ENCODE measurements at places on chromosomes 16 and 17. TPM values are rescaled to one million over a fixed set of nuclear protein-coding genes. Genes with fewer than 3 reads are reported as not detected.

SNRNP25 gene
- total RNA-seq: 40.5 TPM

GRCh38 chr17:31085563-31085962, 9.2 kb upstream of the NF1 start:
- DNase-seq: no peak

DNA sequence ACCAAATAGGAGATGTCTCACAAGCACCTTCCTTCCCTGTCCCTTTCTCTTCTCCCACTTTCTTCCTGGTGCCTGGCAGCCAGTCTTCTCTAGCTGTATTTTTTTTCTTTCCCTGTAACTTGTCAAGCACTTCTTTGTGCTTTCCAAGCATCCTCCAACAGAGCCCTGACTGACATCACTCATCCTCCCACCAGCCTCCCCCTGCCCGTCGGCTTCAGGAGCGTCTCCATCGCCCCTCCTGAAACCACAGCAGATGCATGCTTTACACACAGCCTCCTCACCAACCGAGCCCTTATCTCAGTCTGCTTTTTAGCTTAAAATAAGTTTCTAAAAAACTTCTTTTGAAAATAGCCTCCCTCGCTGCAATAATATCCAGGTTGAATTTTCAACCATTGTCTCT, 268.7 kb upstream of the CDH5 start:
- no peak for DNase-seq

DNA sequence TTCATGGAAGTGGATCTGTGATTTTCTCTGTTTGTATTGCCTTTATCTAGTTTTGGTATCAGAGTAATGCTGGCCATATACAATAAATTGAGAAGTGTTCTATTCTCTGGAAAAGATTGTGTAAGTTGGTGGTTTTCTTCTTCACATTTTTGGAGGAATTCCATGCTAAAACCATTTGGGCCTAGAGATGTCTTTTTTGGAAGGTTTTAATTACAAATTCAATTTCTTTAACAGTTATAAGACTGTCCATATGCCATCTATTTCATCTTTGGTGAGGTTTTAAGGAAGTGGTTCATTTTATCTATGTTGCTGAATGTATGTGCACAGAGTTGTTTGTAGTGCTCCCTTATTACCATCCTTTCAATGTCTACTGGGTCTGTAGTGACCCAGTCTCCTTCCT, 46.0 kb downstream of the CACNG1 start:
- DNase-seq: no peak

TEDC2 gene
- total RNA-seq: 3.9 TPM

GRCh38 chr17:57402681-57403180, 146.4 kb downstream of the MSI2 start:
- DNase-seq: no peak

GRCh38 chr17:21275579-21276263, 8.8 kb upstream of the MAP2K3 start:
- DNase-seq: no peak

GRCh38 chr16:86509759-86510464, 415 bp upstream of the FOXF1 start:
- DNase-seq: no peak

TBC1D3C gene
- total RNA-seq: not detected

- peak; percentile 22 for DNase-seq
Measured at GRCh38 chr17:57607553-57608120, 137.5 kb downstream of the CCDC182 start.

STX1B gene
- total RNA-seq: 4.0 TPM

- no peak for DNase-seq
Measured at GRCh38 chr16:3097266-3097665, 1.8 kb downstream of the ZSCAN10 start.

GRCh38 chr16:67199011-67199807, at the start of gene ELMO3:
Gene ELMO3 (plus strand): TSS chr16:67199131. CDS start chr16:67199327, 196 bp downstream.
- no peak for DNase-seq

- no peak for DNase-seq
Measured at GRCh38 chr17:58291246-58291645, 10.5 kb upstream of the MPO start.

DNA sequence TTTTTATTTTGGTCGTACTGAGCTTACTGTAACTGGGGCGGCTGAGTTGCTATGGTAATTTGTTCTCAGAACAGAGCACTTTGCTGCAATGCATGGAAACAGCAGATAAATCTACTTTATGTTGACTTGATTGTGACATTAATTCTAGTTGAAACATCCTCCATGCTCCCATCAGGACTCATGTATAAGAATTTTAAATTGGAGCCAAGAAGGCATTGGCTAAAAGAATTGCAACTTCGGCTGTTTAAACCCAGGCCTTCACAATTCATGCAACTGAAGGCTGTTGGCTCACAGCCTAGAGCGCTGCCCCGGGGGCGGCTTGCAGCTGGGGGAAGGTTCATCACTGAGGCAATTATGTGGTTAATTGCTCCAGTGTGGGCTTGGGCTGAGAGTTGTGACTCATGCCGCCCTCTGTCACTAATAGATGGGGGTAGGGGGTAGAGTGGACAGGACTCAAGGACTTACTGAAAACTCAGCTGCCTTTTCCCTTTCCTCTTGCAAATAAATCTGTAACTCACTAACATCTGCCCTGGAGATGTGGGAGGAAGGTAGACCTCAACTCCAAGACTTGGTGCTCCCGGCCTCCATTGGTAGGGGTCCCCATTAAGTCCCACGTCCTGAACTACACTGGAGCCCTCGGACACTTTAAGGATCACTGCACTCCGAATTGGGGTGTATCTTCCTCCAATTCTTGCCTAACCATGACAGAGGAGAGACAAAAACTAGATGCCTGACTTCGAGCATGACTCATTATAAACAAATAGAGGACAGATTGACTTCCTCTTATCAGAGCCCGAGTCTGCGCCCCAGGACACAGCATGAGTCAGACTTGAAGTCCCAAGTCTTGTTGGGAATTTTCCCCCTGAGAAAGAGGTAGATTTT, 37.5 kb downstream of the ERCC4 start:
- DNase-seq: no peak

- peak; percentile 2 for DNase-seq
Measured at GRCh38 chr17:31527606-31528005, 136.1 kb downstream of the RAB11FIP4 start.

- no peak for DNase-seq
Measured at GRCh38 chr16:76956841-76957240, 234.1 kb upstream of the MON1B start.

DNA sequence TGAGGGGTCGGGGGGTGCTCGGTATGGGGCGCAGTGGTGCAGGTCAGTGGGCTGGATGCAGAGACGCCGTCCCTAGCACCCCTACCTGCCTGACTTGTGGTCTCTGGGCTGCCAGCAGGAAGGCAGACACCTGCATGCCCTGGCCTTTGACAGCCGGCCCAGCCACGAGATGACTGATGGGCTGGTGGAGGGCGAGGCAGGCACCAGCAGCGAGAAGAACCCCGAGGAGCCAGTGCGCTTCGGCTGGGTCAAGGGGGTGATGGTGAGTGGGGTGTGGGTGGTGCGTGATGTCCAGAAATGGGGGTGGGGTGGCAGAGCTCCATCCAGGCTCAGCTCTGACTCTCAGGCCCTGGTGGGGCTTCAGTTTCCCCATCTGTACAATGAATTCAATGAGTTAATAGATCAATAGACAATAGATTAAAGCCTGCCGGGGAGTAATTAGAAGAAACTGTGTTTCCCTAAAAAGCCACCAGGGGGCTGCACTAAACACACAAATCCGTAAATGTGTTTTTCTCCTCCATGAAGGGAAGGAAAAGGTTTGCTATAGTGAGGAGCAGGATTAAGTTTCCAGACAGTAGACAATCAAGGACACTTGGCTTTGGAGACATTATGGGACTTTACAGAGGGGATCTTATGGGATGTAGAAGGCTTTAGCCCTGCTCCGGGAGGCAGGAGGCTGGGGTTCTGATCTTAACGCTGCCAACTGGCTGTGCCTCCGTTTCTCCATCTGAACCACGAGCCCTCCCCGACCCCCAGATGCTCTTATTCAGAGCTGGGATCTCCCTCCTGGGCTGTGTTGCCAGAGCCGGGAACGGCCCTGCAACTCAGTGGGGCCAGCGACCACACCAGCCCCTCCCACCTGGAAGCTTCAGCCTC, 2.2 kb downstream of the SLC12A3 start:
- no peak for DNase-seq

DNA sequence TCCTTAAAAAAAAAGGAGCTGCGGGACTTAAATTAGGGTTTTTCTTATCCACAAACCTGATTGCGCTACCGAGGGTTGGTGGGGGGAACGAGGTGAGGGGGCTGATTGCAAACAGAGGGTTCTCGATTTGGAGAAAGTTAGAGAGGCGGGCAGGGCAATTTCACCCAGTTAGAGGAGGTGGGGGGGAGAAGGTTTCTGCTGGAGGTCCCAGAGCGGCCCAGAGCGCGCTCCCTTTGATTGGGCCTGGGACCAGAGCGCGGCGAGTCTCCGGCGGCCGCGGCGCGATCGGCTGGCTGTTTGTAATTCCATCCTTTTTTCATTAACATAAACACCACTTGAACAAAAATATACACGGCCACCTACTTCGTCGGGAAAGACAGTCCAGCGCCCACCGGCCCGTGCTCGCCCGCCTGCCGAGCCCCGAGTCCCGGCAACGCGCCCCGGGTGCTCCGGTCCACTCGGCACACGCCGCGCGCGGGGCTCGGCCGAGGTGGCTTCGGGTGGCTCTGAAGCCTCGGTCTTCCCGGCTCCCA, 13.3 kb upstream of the FOXF1 start:
- peak; percentile 22 for DNase-seq

DNA sequence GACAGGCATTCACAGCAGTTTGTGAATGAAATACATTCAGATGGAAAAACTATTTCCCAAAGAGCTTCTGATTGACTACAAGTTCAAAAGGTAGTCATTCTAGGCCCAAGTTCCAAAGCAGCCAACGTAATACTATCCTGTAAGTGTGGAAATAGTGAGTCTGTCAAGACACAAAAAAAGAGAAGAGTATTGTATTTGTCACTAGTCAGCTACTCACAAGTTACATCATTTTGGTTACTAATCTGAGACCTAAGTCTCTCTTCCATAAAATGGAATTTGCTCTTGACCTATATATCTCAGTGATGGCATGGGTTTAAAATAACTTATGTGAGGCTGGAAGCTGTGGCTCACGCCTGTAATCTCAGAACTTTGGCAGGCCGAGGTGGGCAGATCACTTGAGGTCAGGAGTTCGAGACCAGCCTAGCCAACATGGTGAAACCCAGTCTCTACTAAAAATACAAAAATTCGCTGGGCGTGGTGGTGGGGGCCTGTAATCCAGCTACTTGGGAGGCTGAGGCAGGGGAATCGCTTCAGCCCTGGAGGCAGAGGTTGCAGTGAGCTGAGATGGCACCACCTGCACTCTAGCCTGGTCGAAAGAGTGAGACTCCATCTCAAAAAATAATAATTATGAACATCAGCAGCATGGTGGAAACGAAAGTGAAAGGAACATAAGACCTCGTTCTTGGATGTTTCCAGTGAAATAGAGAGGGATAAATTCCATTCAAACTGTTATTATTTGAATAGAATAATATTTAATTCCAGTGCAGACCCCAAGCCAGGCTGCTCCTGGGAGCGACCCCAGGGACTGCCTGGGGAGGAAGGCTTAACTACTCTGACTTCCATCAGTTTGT, 2.9 kb downstream of the CMC2 start:
- DNase-seq: no peak

P2RX5 gene
- 0.18 TPM for total RNA-seq

STAC2 gene
- total RNA-seq: 0.35 TPM

GRCh38 chr17:31318851-31319661, 2.4 kb downstream of the EVI2A start:
- DNase-seq: no peak

SDK2 gene
- 38.5 TPM for total RNA-seq

OTOP3 gene
- not detected for total RNA-seq

DNA sequence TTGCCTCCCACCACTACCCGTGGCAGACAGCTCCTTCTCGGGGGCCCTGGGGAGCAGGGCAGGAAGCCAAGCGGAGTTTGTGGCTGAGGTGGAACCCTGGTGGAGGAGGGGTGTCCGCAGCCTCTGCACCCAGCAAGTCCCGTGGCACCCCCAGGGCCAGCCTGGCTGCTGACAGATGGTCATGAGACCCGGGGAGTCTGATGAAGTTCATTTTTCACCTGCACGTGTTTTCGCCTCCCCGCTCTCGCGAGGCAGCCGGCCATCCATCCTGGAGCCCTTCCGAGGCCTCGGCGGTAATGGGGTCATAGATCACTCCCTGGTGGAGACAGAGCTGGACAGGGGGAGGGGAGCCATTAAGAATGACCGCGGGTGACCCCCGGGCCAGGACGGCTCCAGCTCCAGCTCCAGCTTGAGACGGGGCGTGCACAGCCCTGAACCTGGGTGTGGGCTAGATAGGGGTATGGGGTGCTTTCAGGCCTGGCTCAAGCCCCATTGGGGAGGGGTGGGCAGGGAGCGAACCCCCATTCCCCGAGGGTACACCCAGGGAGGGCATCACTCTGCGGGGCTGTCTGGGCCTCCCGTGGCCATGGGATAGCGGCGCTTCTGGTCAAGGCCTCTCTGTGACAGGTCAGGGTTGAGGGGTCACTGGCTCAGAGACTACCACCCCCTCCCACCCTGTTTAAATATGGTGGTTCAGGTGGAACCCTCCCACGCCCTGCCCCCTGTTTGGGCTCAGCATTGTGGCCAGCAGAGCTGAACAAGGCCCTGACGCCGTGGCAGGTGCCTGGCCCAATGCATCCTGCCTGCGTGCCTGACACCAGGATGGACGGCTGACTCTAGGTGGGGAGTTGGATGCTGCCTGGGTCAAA, 227.4 kb upstream of the GSE1 start:
- peak; percentile 90 for DNase-seq

GRCh38 chr16:17271687-17272086, 199.1 kb downstream of the XYLT1 start:
- no peak for DNase-seq

Measured in chondrocyte (in vitro differentiated cells).